Pulmonary artery endothelial cell (primary cell): ENCODE measurements at places on chromosomes 1 and 21. TPM values are rescaled to one million over a fixed set of nuclear protein-coding genes. Genes with fewer than 3 reads are reported as not detected.

DNA sequence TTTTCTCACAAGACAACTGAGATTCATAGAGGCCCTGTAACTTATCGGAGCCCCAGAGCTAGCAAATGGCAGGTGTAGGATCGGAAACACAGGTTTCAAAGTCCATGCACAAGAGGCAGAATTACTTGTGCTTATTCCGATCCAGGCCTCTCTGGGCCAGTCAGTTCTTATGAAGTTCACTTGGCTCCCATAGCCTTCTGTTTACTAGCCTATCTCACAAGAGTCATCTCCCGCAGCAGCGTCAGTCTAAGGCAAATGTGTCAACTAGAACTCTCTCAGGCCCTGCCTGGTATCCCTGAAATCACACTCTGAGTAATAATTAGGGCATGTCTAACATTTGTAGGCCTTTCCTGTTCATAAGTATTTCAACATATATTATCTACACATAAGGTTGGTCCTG lies 43.3 kb downstream of the PHC2 start:
- DNase-seq, result no peak

DNA sequence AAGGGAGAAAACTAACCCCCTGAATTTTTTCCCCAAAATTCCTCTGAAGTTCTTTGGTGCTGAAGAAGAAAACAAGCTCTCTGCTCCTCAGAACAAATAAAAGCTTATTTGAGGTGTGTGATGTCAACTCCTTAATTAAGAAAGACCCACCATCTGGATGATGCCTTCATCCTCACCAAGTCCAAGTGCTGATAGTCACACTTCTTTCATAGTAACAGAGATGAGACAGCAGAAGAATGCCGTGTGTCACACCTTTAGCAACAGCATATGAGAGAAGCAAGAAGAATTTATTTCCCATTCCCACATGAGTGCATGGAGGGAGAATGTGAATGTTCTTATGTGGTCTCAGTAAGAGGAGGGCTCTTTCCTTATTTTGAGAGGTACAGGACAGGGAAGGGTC lies 91.2 kb downstream of the TGFB2 start:
- DNase-seq, result no peak

DNA sequence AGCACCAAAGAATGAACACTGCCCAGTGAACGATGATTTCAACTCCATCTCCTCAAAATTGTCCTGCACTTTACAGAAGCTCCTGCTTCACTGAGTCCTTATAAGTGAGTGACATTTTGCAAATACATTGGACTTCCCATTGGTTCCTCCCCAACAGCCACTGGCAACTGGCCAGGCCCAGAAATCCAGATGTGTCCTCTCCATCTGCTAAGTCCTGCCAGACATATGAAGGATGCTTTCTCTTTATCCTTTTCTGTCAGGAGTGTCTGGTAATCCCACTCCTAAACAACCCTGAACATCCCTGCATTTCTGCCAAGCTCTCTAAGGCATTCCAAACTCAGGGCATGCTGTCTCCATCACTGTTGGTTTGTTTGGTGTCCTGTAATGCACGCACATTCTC lies 271.8 kb downstream of the RRAGC start:
- no peak for DNase-seq

GRCh38 chr1:182626527-182626926 lies 22.3 kb upstream of the RGS16 start:
- DNase-seq, result no peak

DNA sequence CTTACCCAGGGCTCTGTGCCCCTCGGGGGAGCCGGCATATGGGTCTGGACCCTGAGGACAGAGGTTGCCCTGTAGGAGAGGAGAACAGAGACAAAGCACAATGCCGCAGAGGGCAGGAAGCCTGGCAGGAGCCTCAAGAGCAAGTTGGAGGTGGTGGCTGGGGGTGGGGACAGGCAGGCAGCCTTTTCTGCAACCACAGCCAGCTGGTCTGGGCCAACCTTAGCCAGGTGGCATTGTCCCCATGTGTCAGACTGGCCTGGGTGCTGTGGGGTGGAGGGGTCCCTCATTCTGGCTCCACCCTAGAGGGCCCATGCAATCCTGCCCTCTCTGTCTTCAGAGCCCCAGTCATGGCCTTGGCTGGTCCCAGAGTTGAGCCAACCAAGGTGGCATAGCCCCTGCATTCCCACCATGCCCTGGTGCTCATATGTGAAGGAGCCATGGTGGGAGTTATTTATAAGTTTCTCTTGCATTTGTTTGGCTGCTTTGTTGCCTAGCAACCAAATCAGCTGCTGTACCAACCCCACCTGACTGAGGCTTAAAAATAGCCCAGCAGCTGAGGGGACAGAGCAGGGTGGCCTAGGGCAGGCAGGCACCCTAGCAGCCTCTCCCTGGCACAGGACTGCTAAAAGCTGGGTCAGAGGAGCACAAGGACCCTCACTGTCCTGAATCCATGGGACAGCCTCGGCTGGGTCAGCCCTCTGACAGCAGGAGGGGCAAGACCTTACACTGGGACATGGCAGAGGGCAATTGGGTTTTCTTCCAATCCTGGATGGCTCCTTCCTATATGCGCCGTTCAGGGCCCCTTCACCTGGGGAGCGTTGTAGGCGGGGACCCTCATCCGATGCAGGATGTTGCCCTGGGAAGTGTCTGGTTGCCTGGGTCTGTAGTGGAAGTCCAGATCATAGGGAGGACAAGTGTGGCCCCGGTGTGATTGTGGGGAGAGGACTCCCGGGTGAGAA lies 19.5 kb downstream of the MAP7D1 start:
- no peak for DNase-seq

DNA sequence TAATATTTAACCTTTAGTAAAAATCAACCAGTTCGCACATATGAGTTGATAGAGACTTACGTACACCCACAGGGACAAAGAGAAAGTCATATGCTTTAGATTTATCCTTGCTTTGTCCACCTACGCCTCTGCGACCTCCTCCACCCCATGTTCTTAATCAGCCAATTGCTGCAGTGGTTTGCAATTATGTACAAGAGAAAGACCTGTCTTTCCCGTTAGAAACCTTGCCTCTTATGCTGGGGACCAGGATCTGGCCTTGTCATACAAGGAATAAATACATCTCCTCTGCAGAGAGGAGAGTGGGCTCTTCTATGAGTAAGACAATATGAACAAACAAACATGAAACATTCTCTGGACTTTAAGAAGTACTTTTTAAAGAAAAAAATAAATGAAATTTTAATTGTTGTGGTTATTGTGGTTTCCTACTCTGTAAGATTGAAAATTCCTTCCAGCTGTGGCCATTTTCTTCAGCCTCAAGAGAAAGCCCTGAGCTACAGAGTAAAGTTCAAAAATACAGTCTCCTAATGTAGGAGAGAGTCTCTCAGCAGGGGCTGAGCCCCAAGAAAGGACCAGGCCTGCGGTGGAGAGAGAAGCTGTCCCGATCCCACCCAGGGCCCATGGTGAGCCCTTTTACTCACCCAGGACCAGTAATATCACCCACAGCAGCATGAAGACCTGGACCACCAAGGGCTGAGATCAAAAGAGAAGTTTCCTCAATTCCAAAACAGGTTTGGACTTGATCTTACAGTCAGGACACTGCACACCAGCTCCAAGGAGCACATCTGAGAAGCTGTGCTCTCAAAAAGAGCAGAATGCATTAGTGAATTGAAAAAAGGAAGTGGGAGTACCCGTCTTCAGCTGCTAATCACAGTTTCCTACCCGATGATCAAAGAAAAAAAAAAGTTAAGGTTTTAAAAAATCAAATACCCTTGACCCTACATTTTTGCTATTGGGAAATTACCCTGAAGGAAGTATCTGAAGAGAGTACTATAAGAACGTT lies at the start of gene FCRL5:
Gene FCRL5, minus strand, starts transcription at position 822 of the 1,000 bp plus-strand sequence. Its CDS starts 153 bp downstream, at position 669.
- DNase-seq, result no peak

GRCh38 chr1:52142220-52143183 lies 613 bp downstream of the ZFYVE9 start:
- peak; percentile 10 for DNase-seq

GRCh38 chr1:171173069-171173468 lies 12.0 kb upstream of the FMO2 start:
- no peak for DNase-seq

DNA sequence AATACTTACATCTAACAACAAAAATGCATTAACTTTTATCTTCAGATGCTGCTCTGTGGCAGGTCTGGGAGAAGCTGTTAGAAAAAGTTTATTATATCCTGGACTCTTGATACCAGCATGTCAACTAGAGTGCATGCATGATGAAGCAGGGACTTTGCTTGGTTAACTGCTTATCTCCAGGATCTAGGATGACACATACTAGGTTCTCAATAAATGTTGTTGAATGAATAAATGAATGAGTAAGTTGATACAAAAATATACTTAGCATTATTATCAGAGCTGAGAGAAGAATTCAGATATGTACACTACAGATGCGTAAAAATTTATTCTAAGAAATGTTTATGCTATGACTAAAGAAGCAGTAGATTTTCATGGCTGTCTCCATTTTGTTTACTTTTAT lies 304.3 kb downstream of the LTN1 start:
- no peak for DNase-seq

DNA sequence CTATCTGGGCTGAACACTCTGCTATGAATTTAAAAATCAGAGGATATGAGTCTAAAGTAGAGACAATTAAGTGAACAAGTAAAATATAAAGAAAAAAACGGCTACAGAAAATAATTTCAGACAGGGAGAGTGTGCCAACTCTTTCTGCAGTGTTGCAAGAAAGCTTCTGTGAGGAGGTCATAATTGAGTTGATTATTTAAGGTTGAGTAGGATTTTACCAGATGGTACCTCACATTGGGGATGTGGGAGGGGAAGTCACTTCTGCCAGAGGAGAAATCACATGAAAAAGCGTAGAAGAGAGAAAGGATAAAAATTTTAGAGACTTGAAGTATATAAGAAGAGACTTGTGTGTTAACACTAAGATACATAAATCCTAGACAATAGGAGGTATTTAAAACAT lies 238.0 kb upstream of the NCAM2 start:
- no peak for DNase-seq

- no peak for DNase-seq
These were observed 63.0 kb downstream of the KCNT2 start for GRCh38 chr1:196545222-196545621.

DNA sequence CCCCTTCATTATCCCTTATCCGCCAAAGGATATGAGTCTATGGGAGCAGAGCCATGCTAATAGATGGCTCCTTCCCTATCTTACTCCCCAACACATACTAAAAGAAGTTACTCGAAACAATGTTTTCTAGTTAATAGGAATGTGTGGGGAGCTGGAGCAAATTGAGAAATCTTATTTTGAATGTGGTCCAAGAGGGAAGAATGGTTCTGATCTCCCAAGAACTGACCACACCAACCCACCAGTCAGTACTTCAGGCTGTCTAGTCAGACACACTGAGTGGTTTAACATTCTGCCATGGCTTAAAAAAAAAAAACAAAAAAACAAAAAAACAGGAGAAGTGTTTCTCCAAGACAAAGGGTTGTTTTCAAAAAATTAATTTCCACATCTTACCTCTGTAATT lies 31.5 kb upstream of the DNASE2B start:
- no peak for DNase-seq

DNA sequence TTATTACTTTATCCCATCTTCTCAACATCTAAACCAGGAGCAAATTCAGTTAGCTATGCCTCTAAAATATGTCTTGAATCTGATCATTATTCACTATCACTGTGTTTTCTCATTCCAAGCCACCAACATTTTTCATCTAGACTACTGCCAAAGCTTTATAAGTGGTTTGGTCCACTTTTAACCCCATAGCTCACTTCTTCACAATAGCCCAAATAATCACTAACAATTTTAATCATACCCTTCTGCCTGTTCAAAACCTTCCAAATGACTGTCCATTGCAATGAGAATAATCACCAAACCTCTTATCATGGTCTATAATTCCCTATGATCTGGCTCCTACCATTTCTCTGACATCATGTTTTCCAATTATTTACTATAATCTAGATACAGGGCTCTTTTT lies 149.8 kb upstream of the ZNHIT6 start:
- no peak for DNase-seq

DNA sequence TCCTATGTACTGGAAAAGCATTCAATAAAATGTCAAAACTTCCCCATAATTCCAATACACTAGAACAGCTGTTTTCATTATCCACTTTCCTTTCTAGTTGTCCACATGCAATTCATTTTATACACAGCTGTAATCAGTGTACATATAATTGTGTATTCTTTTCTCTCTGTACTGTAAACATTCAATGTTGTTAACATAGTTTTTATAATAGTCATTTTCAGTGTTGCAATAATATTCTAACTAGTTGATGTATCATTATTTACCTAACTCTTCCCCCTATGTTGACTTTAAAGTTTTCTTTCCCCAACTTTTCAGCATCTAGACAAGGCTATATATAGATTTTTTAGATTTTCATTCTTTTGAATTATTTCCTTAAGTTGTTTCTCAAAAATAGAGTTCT lies 44.4 kb downstream of the DIPK1A start:
- DNase-seq, result no peak

DNA sequence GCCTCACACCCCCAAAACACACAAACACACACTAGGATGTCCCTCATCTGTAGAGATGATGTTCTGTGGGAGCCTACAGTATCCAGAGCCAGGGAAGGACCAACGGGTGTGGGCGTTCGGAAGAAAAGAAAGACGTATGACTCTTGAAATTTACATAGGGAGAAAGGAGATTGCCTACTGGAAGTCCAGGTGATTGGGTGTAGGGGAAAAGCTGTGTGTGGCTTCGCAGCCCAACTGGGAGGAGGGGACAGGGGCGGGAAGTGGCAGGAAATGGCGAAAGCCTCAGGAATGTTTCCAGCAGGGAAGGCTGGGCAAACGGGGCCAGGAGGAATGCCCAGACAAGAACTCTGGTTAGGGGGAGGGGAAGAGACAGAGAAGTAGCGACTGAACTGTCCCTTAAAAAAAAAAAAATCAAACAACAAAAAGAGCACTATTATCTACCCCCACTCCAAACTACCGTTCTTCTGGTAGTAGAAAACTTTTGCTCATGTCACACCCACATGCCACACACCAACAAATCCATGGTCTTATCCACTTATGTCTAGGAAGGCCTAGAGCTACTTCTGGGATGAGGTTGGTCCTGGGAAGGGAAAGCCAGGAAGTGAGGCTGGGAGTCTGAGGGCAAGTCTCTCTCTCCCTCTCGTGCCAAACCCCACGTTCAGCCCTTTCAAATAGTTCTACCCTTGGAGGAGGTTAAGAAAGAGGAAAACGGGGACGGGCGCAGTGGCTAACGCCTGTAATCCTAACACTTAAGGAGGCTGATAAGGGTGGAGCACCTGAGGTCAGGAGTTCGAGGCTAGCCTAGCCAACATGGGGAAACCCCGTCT lies 1.8 kb upstream of the CKS1B start:
- DNase-seq, result peak; percentile 92

- DNase-seq, result no peak
These were observed 645.2 kb downstream of the LMO4 start for GRCh38 chr1:87973896-87974295.

GRCh38 chr1:226444901-226445300 lies 37.0 kb upstream of the PARP1 start:
- DNase-seq, result no peak

The PTPRC gene
- not detected in 2 replicates for total RNA-seq

The KCNH1 gene
- total RNA-seq, result not detected in 2 replicates

The MIGA1 gene
- total RNA-seq, result 9.9 and 11.4 TPM in 2 replicates

The CDK18 gene
- total RNA-seq, result 0.18 TPM in 1 of 2 replicates, not detected in the other

The C8B gene
- total RNA-seq, result not detected in 2 replicates

The RGSL1 gene
- not detected in 2 replicates for total RNA-seq

The SOX13 gene
- total RNA-seq, result 9.1 and 10.1 TPM in 2 replicates

The ALDH9A1 gene
- 75.6 and 79.9 TPM in 2 replicates for total RNA-seq

The TXNIP gene
- total RNA-seq, result 42.1 and 57.6 TPM in 2 replicates

The ERICH3 gene
- total RNA-seq, result not detected in 2 replicates

The KIF17 gene
- total RNA-seq, result 0.13 TPM in 1 of 2 replicates, not detected in the other

The NOS1AP gene
- 0.53 and 1.6 TPM in 2 replicates for total RNA-seq

The TMEM52 gene
- total RNA-seq, result 0.26 and 0.42 TPM in 2 replicates

The OR2T29 gene
- total RNA-seq, result not detected in 2 replicates
